ENCODE measurements at places on chromosomes 11 and 22.

DNA sequence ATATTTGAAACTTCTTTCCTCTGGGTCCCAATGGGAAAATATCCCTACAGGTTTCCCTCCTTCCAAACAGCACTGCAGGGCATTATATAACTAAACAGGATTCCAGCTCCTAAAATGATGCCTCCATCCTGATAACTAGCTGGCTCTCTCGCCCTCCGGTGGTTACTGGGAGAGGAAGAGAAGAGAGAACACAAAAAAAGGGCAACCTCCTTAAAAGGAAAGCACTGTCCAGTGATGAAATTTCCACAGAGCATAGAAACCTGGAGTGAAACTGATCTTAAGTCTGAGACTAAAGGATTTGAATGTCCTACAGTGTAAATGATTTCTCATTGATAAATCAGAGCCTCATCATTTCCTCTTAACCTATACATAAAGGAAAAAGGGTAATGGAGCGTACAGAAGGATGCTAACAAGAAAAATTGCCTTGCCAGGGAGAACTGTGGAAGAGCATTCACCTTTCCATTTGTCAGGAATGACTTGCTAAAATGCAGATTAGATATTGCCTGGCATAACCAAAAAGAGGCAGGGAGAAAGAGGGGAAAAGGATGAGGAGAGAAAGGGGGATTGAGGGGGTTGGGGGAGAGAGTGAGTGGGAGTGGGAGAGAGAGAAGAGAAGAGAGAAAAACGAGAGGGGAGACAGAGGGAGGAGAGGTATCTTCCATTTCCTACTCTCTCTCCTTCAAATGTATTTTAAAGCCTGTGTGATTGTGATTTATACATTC is 121.3 kb downstream of the APOL5 start:
- no peak for DNase-seq
- peak overlapping the region; percentile 71 for H3K27ac ChIP-seq
- H3K4me3 ChIP-seq, result peak overlapping the region; percentile 67

GRCh38 chr22:43901976-43902643 is 10.3 kb upstream of the PNPLA5 start:
- H3K27me3 ChIP-seq, result no peaks in the 10 kb centered on the region
- H3K4me1 ChIP-seq, result no peaks in the 10 kb centered on the region
- H3K36me3 ChIP-seq, result no peaks in the 10 kb centered on the region

DNA sequence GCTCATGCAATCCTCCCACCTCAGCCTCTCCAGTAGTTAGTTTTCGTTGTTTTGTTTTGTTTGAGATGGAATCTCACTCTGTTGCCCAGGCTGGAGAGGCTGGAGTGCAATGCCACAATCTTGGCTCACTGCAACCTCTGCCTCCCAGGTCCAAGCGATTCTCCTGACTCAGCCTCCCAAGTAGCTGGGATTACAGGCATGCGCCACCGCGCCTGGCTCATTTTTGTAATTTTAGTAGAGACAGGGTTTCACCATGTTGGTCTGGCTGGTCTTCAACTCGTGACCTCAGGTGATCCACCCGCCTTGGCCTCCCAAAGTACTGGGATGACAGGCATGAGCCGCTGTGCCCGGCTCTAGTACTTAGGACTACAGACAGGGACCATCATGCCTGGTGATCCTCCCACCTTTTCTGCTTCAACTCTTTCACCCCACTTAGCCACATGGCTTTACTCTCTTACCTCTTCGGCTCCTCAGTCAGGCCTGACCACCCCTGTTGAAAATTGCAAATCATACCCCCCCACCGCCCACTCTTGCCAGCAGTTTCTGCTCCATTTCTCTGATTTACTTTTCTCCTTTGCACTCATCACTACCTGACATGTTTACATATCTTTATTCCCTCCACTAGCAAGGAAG is 157.1 kb upstream of the GRK3 start:
- no peak overlapping the region for H3K4me3 ChIP-seq
- H3K36me3 ChIP-seq, result no peaks in the 10 kb centered on the region

DNA sequence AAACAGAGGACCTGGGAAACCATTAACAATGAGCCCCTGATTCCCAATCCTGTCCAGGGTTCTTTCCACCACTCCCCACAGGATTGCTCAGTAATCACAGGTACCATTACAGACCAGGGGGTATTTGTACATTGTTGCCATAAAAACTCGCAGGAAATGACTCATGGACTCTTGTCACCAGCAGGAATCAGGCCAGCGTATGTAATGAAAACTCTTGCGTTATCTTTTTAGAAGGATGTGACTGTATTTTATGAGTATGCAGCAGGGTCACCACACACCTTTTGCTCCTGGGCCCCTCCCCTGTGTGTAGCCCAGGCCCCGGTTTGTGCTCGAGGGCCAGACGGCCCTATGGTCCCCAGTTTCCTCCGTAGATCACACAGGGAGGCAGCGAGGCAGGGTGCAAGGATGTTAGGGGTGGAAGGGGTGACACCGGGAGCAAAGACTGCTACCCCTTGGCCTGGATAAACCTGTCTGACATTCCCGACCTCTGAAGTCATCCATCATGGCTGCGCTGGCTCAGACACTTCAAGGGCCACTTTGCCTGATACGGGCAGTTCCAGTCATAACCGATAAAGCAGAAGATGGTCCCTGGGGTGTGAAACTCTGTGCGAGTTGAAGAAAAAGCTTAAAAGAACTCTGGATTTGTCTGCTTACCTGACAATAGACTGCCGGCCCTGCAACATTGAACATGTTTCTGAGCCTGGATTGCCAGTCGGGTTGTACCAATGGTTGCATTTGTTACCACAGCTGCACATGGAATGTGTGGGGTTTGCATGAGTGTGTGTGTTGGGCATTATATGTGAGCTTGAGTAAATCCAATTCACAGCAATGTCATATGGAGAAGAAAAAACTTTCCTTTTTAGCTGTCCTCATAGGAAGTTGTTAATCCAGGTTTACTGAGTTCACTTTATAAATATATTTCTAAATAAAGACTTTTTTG is 56.9 kb downstream of the MICAL2 start:
- no peak overlapping the region for H3K27ac ChIP-seq
- H3K27me3 ChIP-seq, result no peaks in the 10 kb centered on the region
- H3K4me1 ChIP-seq, result peaks cover 6% of the 10 kb centered on the region
- no peaks in the 10 kb centered on the region for H3K36me3 ChIP-seq
- no peak for DNase-seq
- no peak overlapping the region for H3K4me3 ChIP-seq

DNA sequence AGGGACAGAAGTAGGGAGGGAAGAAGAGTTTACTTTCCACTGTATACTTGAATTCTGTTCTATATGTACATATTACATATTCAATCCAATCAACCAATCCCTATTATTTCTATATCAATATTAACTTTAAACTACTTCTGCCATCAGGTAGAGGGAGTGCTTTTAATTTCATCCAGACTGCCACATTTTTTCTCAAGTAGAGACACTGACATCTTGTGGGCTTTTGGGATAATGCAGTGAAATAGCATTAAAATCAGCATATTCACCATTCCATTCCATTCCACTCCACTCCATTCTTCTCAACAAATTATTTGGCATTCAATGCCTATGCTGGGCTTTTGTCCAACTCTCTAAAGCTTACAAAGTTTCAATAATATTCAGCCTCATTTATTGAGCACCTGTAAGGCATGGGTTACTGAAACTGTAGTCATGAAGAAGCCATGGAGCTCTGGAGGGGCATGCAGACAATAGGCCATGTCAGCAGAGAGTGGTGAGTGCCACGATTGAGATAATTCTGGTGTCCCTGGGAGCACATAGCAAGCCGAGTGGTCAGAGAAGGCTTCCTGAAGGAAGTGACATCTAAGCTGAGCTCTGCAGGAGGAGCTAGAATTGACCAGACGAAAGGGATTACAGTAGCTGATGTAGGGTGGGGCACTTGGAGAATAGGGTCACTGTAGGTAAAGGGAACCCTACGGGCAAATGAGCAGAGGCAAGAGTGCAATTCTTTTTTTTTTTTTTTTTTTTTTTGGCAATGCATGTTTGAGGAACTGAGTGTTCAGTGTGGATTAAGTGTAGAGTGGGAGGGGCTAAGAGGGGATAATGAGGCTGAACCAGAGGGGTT is 12.8 kb upstream of the CLPB start:
- H3K4me1 ChIP-seq, result peaks cover 7% of the 10 kb centered on the region
- DNase-seq, result no peak
- no peak overlapping the region for H3K4me3 ChIP-seq
- no peaks in the 10 kb centered on the region for H3K27me3 ChIP-seq

DNA sequence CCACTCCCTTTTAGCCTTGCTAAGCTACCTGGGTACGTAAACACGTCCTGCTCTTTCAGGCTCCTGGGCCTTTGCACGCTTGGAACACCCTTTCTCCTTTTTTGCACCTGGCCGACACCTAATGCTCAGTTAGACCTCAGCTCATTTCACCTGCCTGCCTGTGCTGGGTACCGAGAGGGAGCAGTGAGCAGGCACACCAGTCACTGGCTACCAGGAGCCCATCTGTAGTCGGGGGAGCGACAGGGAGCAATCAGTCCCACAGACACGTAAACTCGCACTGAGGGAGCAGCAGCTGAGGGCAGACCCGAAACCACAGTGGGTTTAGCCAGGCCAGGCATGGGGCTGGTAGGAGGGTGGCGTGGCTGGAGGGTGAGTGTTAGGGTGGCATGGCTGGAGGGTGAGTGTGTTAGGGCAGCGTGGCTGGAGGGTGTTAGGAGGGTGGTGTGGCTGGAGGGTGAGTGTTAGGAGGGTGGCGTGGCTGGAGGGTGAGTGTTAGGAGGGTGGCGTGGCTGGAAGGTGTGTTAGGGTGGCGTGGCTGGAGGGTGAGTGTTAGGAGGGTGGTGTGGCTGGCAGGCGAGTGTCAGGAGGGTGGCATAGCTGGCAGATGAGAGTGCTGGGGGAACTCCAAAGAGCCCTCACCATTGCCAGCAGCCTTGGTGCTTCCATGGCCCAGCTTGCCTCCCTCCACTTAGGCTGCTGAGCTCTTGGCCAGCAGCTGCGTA is 6.4 kb upstream of the GTSE1 start:
- peaks cover 10% of the 10 kb centered on the region for H3K4me1 ChIP-seq
- peaks cover 4% of the 10 kb centered on the region for H3K36me3 ChIP-seq
- no peak for DNase-seq
- no peak overlapping the region for H3K4me3 ChIP-seq
- H3K27ac ChIP-seq, result no peak overlapping the region

GRCh38 chr11:133052537-133052936 is 479.8 kb downstream of the OPCML start:
- H3K27ac ChIP-seq, result no peak overlapping the region
- H3K27me3 ChIP-seq, result no peaks in the 10 kb centered on the region
- no peaks in the 10 kb centered on the region for H3K4me1 ChIP-seq
- H3K4me3 ChIP-seq, result no peak overlapping the region
- H3K36me3 ChIP-seq, result no peaks in the 10 kb centered on the region
- DNase-seq, result no peak

DNA sequence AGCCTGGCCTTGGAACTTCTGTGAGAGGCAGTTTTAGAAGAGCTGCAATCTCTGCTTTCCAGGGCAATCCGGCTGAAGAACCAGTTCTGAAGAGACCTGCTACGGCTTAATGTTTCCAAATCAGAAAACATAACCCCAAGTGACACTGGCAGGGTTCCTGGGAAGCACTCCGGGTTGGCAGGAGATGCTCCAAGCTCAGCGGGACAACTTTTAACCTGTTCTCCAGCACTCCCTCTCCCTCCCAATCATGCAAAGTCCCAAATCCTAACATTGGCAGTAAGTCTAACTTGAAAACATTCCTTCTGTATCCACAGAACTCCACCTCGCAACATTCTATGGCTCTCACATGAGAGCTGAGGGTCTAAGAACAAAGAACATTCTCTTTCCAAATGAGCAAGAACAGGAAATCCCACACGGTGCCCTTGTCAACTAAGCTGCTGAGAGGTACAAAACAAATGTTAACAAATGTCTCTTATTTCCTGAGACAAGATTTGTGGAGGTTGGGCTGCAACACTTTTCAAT is 48.5 kb upstream of the MN1 start:
- DNase-seq, result no peak
- peak overlapping the region; percentile 68 for H3K27ac ChIP-seq

DNA sequence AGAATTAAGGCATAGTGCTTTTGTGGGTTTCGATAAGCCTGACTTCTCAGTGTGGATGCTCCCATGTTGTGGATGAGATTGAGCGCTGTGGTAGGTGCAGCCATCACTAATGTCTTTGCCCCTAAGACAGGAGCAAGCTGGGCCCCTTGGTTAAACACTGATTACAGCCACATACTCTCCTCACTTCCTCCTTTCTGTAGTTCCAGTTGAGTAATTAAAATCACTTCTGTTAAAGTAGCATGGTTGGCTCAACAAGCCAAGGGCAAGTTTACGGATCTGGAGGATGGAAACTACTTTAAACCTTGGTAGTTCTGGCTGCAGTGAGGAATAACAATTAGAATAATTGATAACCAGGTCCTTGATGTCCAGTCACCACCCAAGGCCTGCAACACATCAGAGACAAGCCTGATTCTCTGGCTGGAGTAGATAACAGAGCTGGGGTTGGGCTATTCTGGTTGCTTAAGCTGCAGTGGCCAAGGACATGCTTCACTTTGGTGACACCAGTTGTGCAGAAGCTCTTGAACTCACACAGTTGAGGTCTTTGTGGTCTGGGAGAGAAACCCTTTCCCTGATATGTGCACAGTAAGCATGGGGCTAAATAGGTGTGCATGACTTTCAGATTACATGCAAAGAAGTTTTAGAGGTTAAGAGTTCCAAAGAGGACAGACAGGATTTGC is 81.3 kb downstream of the KIRREL3 start:
- H3K36me3 ChIP-seq, result no peaks in the 10 kb centered on the region
- no peaks in the 10 kb centered on the region for H3K4me1 ChIP-seq
- H3K4me3 ChIP-seq, result no peak overlapping the region
- no peaks in the 10 kb centered on the region for H3K27me3 ChIP-seq
- no peak overlapping the region for H3K27ac ChIP-seq

GRCh38 chr11:84685976-84686375 is 941.2 kb downstream of the DLG2 start:
- no peak overlapping the region for H3K27ac ChIP-seq
- no peaks in the 10 kb centered on the region for H3K36me3 ChIP-seq
- no peaks in the 10 kb centered on the region for H3K27me3 ChIP-seq
- H3K4me1 ChIP-seq, result no peaks in the 10 kb centered on the region

GRCh38 chr11:112249871-112250610 is 10.6 kb downstream of the PLET1 start:
- peaks cover 3% of the 10 kb centered on the region for H3K4me1 ChIP-seq
- H3K36me3 ChIP-seq, result no peaks in the 10 kb centered on the region
- no peak for DNase-seq
- no peak overlapping the region for H3K27ac ChIP-seq
- H3K27me3 ChIP-seq, result no peaks in the 10 kb centered on the region

- H3K4me3 ChIP-seq, result no peak overlapping the region
- H3K27me3 ChIP-seq, result no peaks in the 10 kb centered on the region
- peak overlapping the region; percentile 40 for H3K27ac ChIP-seq
- H3K4me1 ChIP-seq, result peaks cover 3% of the 10 kb centered on the region
- no peak for DNase-seq
These were observed 10.0 kb downstream of the SIK2 start for GRCh38 chr11:111612224-111612623.

GRCh38 chr22:28034760-28035401 is 115.8 kb upstream of the PITPNB start:
- peaks cover 23% of the 10 kb centered on the region for H3K4me1 ChIP-seq
- H3K4me3 ChIP-seq, result no peak overlapping the region
- DNase-seq, result no peak
- peak overlapping the region; percentile 82 for H3K27ac ChIP-seq

- no peak overlapping the region for H3K4me3 ChIP-seq
- no peak for DNase-seq
- no peaks in the 10 kb centered on the region for H3K27me3 ChIP-seq
These were observed 9.0 kb upstream of the MS4A10 start for GRCh38 chr11:60776167-60776566.

All from esophagus squamous epithelium (tissue), 5 donors.